ENCODE measurements at places on chromosomes 3 and 15. TPM values are rescaled to one million over a fixed set of nuclear protein-coding genes. Genes with fewer than 3 reads are reported as not detected.

Gene GRAMD2A
- total RNA-seq, result 10.2 TPM

Gene IMPDH2
- total RNA-seq, result 290 TPM

Gene ZNF774
- total RNA-seq, result 1.5 TPM

Gene AMT
- 6.0 TPM for total RNA-seq

Gene SCG3
- total RNA-seq, result not detected

Gene CCR5
- not detected for total RNA-seq

Gene CCDC51
- total RNA-seq, result 22.7 TPM

Gene PCSK6
- 7.8 TPM for total RNA-seq

Gene HRG
- total RNA-seq, result not detected

Gene LYSMD4
- 8.0 TPM for total RNA-seq

Gene SUCNR1
- total RNA-seq, result not detected

Measured in airway epithelial cell (primary cell).